Mucosa of gallbladder (tissue), 1 donor: ENCODE measurements at places on chromosomes 1 and 21. TPM values are rescaled to one million over a fixed set of nuclear protein-coding genes. Genes with fewer than 3 reads are reported as not detected.

- DNase-seq = peak; percentile 58
Observed at GRCh38 chr1:172429331-172430127, 9.0 kb downstream of the C1orf105 start.

The LIPI gene
- total RNA-seq = not detected

- peak; percentile 12 for DNase-seq
Observed at GRCh38 chr1:88462488-88463261, 221.4 kb upstream of the PKN2 start.

The TFAP2E gene
- total RNA-seq = 0.66 TPM

DNA sequence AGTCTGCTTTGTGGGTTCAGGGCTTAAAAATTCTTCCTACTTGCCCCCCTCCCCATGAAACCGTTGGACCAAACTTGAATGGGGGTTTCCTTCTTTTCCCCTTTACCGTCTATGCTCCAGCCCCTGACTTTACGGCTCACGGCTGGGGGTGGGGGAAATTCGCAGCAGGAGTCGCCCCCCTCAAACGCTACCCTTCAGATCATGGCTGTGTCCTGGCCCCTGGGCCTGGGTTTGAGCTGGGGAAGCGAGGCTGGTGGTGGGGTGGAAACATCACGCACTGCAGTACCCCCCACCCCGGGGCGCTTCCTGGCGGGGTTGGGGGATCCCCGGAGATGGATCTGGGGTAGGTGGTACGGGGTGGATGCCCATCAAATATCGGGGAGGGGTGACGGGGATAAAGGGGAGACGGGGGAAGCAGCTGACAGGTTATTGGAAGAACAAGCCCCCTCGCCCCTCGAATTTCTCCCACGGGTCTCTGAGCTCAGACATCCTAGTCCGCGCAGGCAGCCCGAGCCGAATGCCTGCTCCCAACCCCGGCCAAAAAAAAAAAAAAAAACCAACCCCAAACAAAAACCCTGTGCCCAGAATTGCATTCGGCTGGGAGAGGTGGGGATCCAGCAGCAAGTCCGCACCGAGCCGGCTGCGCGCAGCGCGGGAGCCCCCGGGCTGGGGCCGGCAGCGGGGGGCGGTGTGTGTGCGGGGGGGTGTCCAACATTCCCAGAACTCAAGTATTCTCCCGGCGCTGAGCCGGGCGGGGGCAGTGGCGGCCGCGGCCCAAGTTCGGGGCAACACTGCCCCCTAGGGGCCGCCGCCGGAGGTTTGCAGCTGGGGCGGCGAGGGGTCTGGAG lies 59.0 kb upstream of the ACOT11 start:
- DNase-seq = peak; percentile 71

- DNase-seq = no peak
Observed at GRCh38 chr21:23968008-23968407, 1639.3 kb downstream of the MRPL39 start.

The COL16A1 gene
- 52.5 TPM for total RNA-seq

DNA sequence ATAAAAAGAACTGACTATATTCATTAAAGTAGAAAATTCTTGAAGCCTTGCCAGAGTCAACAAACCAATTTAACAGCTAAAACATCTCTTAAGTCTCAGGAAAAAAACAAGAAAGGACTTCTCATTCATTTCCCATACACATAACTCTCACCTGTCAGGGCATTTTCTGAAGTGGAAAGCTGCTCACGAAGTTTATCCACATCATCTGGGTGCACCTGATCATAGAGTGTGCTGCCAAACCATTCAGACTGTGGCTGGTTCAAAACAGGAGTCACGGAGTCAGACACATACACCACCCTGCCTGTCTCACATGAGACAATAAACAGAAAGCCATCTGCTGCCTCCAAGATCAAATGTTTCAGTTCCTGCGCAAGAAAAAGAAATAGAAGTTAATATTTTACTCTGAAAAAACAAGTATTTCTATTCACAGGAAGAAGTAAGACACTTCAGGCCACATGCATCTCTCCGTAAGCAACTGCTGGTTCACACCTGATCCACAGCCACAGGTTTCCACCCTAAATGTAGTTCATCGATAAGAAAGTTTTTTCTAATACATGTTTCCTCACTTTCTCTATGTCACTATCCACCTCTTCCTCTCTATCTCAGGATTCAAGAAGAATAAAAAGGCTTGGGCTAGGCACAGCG lies 28.2 kb upstream of the CTSK start:
- DNase-seq = no peak

DNA sequence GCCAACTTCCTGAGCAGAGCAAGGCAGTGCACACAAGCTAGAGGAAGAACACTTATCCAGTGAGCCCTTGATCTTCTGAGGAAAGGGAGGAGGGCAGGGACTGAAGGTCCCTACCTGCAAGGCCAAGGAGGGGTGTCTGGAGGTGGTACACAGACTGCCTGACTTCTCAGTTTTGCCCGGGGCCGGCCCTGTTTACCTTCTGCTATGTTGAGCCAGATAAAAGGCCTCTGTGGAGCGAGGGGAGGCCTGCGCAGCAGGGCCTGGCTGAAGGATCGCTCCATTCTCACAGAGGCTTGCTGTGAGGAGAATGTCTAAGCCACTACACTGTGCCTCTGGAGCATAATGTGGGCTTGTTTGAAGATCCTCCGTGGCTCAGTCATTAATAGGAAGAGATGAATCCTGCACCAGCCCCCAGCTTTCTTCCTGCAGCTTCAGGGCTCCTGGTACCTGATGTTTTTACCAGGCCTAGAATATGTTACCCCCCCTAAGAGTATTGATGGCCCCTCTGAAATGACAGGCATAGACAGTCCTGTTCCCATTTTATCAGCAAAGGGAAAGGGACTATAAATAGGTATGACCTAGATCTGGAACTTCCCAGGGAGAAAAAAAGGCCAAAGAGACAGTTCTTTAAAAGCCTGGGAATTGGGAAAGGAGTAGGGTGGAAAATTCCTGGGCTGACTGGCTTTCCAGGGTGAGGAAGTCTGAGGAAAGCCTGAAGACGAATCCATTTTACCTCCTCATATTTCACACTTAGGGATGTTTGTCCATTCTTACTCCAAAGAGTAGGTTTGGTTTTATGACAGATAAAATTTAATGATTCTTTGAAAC lies 4.7 kb downstream of the POGK start:
- no peak for DNase-seq

The DPYD gene
- total RNA-seq = 124 TPM

DNA sequence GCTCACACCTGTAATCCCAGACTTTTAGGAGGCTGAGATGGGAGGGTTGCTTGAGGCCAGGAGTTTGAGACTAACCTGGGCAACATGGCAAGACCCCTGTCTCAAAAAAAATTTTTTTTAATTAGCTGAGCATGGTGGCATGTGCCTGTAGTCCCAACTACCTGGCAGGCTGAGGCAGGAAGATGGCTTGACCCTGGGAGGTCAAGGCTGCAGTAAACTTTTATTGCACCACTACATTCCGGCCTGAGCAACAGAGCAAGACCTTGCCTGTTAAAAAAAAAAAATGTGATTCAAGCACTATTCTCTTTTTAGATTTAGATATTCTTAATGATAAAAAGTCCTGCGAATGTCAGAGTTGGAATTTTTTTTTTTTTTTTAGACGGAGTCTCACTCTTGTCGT lies 102.5 kb upstream of the L1TD1 start:
- DNase-seq = no peak

GRCh38 chr1:209766051-209766450 lies 10.2 kb downstream of the TRAF3IP3 start:
- DNase-seq = no peak

- DNase-seq = no peak
Observed at GRCh38 chr1:112628516-112628915, 8.9 kb downstream of the CAPZA1 start.

DNA sequence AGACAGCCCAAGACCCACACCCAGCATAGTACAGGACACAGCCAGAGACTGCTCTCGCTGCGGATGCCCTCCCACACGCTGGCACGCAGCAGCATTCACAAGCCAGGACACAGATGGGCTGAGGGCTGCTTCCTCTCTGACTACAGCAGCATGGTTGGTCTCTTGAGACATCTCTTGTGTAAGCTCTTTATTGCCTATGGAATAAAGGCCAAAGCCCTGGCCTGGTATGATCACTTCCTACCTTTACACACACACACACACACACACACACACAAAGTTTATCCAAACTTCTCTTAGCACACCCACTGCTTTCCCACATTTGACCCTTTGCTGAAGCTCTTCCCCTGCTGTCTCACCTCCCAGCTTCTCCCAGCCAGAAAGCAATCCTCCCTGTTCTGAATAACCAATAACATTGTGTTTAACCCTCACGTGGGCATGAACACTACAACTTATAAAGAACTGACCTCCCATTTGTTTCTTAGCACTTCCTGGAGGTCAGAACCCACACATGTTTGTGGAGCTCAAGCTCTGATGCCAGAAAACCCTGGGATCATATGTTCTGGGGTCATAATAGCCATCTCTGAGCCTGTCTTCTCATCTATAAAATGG lies 1.2 kb upstream of the LUZP1 start:
- peak; percentile 55 for DNase-seq

- DNase-seq = no peak
Observed at GRCh38 chr1:213998785-213999184, 11.0 kb downstream of the PROX1 start.

The ISG15 gene
- total RNA-seq = 41.5 TPM

GRCh38 chr1:214514032-214514818 lies 37.2 kb downstream of the PTPN14 start:
- no peak for DNase-seq

DNA sequence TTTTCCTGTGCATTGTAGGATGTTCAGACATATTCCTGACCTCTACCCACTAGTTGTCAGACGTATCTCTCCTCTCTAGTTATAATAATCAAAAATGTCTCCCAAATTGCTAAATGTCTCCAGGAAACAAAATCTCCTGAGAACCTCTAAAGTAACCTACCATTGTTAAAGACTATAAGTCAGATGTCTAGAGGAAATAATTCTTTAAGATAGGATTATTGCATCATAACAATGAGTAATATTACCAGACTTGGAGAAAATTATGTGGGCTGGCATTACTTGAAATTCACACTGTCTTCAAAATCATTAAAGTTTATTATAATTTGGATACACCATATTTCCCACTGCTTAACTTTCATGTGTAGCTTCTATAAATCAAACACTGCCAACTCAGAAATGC lies 643.0 kb upstream of the ADGRL2 start:
- no peak for DNase-seq

The SMIM1 gene
- 5.9 TPM for total RNA-seq

DNA sequence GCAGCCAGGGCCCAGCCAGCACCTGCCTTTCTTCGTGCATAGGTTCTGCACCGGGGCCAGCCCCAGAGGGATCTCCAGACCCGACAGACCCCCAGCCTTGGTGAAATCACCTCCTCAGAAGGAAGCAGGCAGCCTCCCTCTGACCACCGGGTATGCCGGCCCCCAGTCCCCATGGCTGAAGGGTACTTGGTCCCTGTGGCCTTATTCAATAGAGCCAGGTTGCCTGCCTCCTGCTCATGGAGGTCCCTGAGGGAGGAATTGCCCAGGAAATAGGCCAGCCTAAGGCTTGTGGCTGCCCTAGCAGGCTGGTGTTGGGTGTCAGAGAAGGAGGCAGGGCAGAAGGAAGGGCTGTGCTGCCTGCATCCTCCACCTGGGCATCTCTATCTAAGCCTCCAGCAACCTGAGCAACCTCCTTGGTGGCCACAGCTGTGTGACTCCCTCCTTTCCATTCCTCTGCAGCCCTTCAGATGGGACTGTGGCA lies 338.2 kb upstream of the VAMP3 start:
- DNase-seq = no peak

- no peak for DNase-seq
Observed at GRCh38 chr1:232574889-232575762, 54.8 kb downstream of the SIPA1L2 start.

DNA sequence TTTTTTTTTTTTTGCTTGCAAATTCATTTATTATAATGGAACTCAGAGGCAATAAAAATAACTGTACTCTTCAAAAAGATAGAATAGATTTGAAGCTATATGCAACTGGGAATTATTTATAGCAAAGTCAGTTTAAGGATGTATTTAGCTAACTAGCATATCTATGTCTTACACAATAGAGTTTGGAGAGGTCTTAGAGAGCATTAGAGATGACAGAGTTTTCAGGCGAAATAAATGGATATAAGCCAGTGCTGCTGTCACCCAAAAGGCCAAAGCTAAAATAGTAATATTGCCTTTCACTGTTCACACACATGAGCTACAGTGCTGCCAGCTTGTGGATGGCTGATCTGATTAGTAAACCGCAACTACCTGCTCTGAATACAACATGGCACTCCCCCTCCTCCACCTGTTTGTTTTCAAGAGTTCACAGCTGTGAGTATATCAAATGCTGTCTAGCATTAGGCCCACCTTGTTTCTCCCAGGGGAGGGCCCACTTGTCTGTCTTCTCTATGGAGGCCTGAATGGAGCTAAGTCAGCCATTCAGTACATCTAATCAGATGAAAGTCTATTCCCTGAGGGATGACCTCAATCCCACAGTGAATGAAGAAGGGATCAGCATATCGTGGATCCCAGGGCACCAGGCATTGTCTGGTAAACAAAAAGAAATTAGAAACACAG lies 25.2 kb upstream of the SSX2IP start:
- no peak for DNase-seq

The VCAM1 gene
- 9.7 TPM for total RNA-seq

DNA sequence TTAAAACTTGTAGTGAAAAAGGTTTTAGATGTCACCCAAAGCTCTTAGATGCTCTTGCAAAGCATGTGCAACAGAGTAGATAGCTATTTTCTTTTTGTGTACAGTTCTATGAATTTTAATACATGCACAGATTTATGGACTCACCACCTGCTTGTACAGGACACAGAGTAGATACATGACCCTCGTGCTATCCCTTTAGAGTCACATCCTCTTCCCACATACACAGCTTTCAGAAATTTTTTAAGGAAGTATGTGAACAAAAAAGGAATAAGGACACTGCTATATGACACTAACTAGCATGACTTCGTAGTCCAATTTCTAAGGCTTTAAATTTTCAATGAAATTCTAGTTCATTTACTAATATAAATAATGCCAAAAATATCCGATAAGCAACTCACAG lies 60.9 kb downstream of the ABL2 start:
- no peak for DNase-seq

DNA sequence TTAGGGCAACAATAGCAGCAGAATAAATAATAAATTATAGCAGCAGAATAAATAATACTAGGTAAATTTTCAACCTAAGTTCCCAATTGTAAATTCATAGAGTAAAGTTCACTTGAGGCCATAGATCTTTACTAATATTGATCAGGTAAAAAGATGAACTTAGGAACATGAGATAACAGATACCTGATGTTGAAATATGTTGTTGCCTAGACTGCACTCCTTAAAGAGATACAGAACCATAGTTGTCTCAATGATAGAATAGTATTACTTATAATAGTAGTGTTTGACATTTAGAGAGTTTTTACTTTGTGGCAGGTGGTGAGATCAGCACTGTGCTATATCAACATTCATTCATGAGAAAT lies 378 bp upstream of the F13B start:
- DNase-seq = no peak

The CSMD2 gene
- total RNA-seq = 6.5 TPM
